Spleen (tissue), 13 donors: ENCODE measurements at places on chromosomes 6 and 20. TPM values are rescaled to one million over a fixed set of nuclear protein-coding genes. Genes with fewer than 3 reads are reported as not detected.
A peak's percentile ranks its signal among the peaks of the same experiment; 100 is the strongest.

MOXD1 gene
- 9.9 TPM for total RNA-seq

GCLC gene
- 39.7 TPM for total RNA-seq

POM121L2 gene
- total RNA-seq = not detected

RIPPLY2 gene
- not detected for total RNA-seq

BIRC7 gene
- 0.52 TPM for total RNA-seq

GRCh38 chr20:6490849-6491248, 276.6 kb upstream of the BMP2 start:
- DNase-seq = no peak
- no peaks in the 10 kb centered on the region for H3K4me1 ChIP-seq
- no peak overlapping the region for H3K27ac ChIP-seq

- H3K4me3 ChIP-seq = no peak overlapping the region
- no peaks in the 10 kb centered on the region for H3K36me3 ChIP-seq
- H3K27me3 ChIP-seq = no peaks in the 10 kb centered on the region
- DNase-seq = no peak
- H3K4me1 ChIP-seq = peaks cover 91% of the 10 kb centered on the region
These were observed 21.4 kb downstream of the JARID2 start for GRCh38 chr6:15267221-15267620.

GRCh38 chr6:65979120-65979519, 272.1 kb upstream of the EYS start:
- H3K4me1 ChIP-seq = no peaks in the 10 kb centered on the region
- no peak overlapping the region for H3K4me3 ChIP-seq
- DNase-seq = no peak
- H3K27me3 ChIP-seq = no peaks in the 10 kb centered on the region

- DNase-seq = peak; percentile 84
- no peak overlapping the region for H3K4me3 ChIP-seq
- H3K36me3 ChIP-seq = no peaks in the 10 kb centered on the region
These were observed 542.3 kb downstream of the QKI start for GRCh38 chr6:163956571-163957407.

GRCh38 chr6:135209803-135210202, 28.7 kb downstream of the MYB start:
- H3K4me3 ChIP-seq = no peak overlapping the region
- no peaks in the 10 kb centered on the region for H3K36me3 ChIP-seq
- no peak for DNase-seq
- peaks cover 12% of the 10 kb centered on the region for H3K4me1 ChIP-seq

DNA sequence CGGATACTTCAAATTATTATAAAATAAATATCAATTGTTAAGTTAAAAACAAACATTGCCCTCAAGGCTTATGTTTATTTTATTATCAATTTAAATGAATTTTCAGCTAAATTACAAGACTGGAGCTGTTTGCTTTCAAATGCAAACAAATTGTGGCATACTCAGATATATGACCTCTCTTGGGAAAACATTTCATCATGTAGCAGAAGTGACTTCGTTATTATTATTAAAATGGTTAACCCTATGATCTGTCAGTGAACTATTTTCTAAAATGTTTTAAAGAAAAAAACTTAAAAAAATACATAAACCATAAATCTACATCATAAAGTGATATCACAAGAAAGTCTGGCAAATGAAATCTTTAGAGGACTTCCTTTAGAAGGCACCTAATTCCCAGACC, 72.5 kb downstream of the MAN1A1 start:
- H3K36me3 ChIP-seq = peaks cover 13% of the 10 kb centered on the region
- no peak overlapping the region for H3K4me3 ChIP-seq
- H3K27me3 ChIP-seq = no peaks in the 10 kb centered on the region
- no peak for DNase-seq
- H3K27ac ChIP-seq = no peak overlapping the region

- H3K27ac ChIP-seq = peak overlapping the region; percentile 96
- H3K4me3 ChIP-seq = no peak overlapping the region
- H3K27me3 ChIP-seq = no peaks in the 10 kb centered on the region
- no peak for DNase-seq
- peaks cover 11% of the 10 kb centered on the region for H3K4me1 ChIP-seq
- peaks cover 90% of the 10 kb centered on the region for H3K36me3 ChIP-seq
These were observed 77.5 kb downstream of the FKBP5 start for GRCh38 chr6:35611240-35611639.

- DNase-seq = peak; percentile 81
- H3K4me3 ChIP-seq = peak overlapping the region; percentile 3
- H3K36me3 ChIP-seq = no peaks in the 10 kb centered on the region
These were observed 625.4 kb downstream of the QKI start for GRCh38 chr6:164039954-164040375.

DNA sequence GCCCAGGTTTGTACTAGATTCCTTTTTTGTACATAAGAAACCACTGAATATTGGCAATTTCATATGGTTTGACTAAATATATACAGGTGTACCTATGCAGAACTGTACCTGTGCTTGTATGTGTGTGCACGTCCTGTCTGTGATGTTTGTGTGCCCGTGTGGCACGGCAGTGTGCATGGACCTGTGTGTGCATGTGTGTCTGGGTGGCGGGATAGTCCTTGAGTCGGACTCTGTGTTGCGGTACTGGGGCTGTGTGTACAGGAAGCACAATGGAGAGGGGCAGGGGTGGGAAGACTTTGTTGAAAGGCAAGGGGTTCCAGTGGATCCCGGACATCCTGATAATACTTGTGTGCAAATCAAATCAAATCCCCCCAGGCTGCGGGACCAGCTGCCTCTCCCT, 3.4 kb upstream of the FAM83C start:
- H3K4me3 ChIP-seq = no peak overlapping the region
- H3K27me3 ChIP-seq = no peaks in the 10 kb centered on the region
- H3K36me3 ChIP-seq = no peaks in the 10 kb centered on the region
- DNase-seq = peak; percentile 30
- H3K27ac ChIP-seq = no peak overlapping the region

GRCh38 chr6:82040405-82041221, 206.9 kb downstream of the IBTK start:
- H3K27me3 ChIP-seq = no peaks in the 10 kb centered on the region
- no peak overlapping the region for H3K4me3 ChIP-seq
- DNase-seq = no peak

- H3K27ac ChIP-seq = peak overlapping the region; percentile 96
- peaks cover 42% of the 10 kb centered on the region for H3K4me1 ChIP-seq
- no peaks in the 10 kb centered on the region for H3K36me3 ChIP-seq
- no peaks in the 10 kb centered on the region for H3K27me3 ChIP-seq
- peak; percentile 76 for DNase-seq
These were observed 153.0 kb downstream of the BCAS1 start for GRCh38 chr20:53917145-53918019.

DNA sequence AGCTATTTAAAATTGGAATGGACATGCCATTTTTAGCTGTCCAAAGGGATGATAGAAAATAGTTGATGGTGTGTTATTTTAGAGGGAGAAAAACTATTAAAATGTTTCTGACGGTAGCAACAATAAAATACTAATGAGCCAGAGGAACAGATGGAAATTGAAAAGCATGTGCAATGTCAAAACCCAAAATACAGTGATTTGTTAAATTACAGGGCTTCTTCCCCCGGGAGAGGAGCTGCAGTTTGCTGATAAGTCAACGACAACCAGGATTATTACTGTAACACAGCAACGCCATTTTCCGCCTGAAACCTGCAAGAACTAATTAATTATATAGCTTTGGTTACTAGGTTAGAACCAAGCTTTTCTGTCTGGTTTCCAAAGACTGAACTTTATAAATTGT, 179.6 kb upstream of the SPTLC3 start:
- no peak overlapping the region for H3K4me3 ChIP-seq
- no peaks in the 10 kb centered on the region for H3K27me3 ChIP-seq
- H3K36me3 ChIP-seq = no peaks in the 10 kb centered on the region
- DNase-seq = no peak

DNA sequence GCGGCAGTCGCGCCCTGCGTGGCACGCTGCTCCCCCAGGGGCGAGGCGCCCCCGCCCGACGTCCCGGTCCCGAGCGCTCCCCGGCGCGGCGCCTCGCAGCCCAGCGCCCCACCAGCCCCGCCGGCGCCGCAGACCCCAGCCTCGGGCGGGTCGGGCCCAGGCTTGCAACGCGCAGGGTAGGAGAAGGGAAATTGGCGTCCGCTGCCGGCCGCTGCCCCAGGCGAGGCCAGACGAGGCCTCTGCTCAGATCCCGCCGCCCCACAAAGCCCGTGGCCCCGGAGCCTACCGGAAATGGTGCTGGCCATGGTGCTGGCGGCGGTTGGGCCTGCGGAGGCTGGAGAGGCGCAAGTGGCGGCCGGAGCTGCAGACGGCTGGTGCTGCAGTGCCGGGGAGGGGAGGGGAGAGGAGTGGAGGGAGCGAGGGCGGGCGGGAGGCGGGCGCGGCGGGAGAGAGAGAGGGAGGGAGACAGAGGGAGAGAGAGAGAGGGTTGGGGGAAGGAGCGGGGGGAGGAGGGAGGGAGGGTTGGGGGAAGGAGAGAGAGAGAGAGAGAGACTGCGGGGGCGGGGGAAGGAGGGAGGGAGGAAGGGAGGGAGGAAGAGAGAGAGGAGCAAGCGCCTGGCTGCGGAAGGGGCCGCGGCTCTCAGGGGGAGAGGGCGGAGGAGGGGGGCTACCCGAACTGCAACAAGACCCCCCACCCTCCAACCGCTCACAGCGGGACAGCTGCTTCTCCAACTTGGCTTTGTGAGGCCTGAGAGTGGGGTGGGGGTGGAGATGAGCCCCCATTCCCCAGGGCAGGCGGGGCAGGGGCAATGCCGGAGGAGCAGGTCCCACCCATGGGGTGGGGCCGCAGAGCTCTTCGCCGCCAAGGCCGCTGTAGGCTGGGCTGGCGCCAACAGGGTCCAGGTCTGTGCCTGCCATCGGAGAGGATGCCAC, at the start of gene STMN3:
Gene STMN3, minus strand, starts transcription at position 384 of the 933 bp plus-strand sequence. Its CDS starts 79 bp downstream, at position 305.
- peaks cover 39% of the 10 kb centered on the region for H3K27me3 ChIP-seq
- peaks cover 22% of the 10 kb centered on the region for H3K4me1 ChIP-seq
- peak within 1 kb of the TSS; percentile 4 for H3K27ac ChIP-seq
- H3K36me3 ChIP-seq = no peaks in the 10 kb centered on the region
- peak; percentile 92 for DNase-seq

- H3K4me3 ChIP-seq = no peak overlapping the region
- no peaks in the 10 kb centered on the region for H3K27me3 ChIP-seq
- H3K4me1 ChIP-seq = peaks cover 3% of the 10 kb centered on the region
- peaks cover 61% of the 10 kb centered on the region for H3K36me3 ChIP-seq
- no peak overlapping the region for H3K27ac ChIP-seq
These were observed 136.3 kb downstream of the PREX1 start for GRCh38 chr20:48691523-48691922.

- H3K27ac ChIP-seq = no peak overlapping the region
- peaks cover 61% of the 10 kb centered on the region for H3K36me3 ChIP-seq
- H3K4me1 ChIP-seq = no peaks in the 10 kb centered on the region
- H3K27me3 ChIP-seq = no peaks in the 10 kb centered on the region
These were observed 29.4 kb downstream of the PHIP start for GRCh38 chr6:79048611-79049010.

DNA sequence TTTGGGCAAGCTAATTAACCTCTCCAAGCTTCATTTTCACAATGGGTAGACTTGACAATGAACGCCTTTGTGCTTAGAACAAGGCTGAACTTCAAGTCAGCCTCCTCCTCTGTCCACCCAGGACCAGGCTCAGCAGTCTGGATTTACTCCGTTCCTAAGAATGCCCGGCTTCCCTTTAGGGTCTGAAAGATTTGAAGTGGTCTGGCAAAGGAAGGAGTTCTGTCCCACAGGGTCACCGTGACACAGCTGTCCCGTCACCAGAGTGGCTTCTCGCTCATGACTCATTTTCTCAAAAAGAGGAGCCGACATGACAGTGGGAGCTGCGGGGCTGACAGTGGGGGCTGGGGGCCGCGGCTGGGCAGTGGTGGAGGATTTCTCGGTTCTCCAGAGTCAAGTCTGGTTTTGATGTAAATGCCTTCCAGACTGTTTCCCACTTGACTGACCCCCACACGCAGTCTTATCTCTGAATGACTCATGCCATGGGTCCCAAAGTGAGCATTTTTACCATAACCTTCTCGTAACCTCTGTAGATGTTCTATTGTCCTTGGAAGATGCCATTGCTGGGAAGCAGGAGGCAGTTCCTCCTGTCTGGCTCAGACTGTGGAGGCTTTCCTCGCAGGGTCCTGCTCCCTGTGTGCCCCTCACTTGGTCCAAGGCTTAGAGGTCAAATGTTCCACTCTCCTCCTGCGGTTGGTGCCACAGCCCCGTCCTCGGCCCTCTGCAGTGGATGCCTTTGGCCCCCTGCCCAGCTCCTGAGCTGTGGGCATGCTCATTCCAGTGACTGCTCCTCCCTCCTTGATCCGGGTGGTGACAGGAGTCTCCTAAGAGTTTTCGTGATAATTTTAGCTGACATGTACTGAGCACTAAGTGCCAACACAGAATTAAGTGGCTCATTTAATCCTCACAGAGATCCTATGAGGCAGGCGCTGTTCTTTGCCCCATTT, 253.1 kb downstream of the FNDC1 start:
- H3K27ac ChIP-seq = no peak overlapping the region
- H3K4me1 ChIP-seq = no peaks in the 10 kb centered on the region
- no peaks in the 10 kb centered on the region for H3K36me3 ChIP-seq

GRCh38 chr6:108837236-108837971, 10.8 kb upstream of the ARMC2 start:
- H3K27ac ChIP-seq = peak overlapping the region; percentile 38
- no peak for DNase-seq
- H3K4me1 ChIP-seq = peaks cover 12% of the 10 kb centered on the region

- no peaks in the 10 kb centered on the region for H3K27me3 ChIP-seq
- H3K4me3 ChIP-seq = no peak overlapping the region
- DNase-seq = no peak
- no peaks in the 10 kb centered on the region for H3K36me3 ChIP-seq
- H3K27ac ChIP-seq = no peak overlapping the region
- no peaks in the 10 kb centered on the region for H3K4me1 ChIP-seq
These were observed 84.9 kb upstream of the SIM1 start for GRCh38 chr6:100549406-100550167.

DNA sequence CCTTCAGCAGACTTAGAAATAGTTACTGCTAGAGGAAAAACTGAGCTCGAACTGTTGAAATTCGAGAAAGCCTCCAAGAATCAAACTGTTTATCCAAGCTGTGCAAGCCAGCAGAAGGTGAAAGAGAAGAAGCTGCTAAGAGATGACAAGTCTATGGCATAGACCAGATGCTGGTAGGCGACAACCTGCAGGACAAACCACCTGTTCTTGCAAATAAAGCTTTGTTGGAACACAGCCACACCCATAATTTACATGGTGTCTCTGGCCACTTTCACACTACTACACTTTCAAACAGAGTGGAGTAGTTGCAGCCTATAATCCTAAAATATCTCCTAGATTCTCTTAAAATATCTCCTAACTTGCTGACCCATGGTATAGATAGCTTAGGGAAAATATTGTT, 33.3 kb downstream of the TNFRSF21 start:
- H3K27me3 ChIP-seq = no peaks in the 10 kb centered on the region
- H3K27ac ChIP-seq = no peak overlapping the region
- no peaks in the 10 kb centered on the region for H3K36me3 ChIP-seq
- H3K4me1 ChIP-seq = no peaks in the 10 kb centered on the region
- DNase-seq = no peak
- H3K4me3 ChIP-seq = no peak overlapping the region

DNA sequence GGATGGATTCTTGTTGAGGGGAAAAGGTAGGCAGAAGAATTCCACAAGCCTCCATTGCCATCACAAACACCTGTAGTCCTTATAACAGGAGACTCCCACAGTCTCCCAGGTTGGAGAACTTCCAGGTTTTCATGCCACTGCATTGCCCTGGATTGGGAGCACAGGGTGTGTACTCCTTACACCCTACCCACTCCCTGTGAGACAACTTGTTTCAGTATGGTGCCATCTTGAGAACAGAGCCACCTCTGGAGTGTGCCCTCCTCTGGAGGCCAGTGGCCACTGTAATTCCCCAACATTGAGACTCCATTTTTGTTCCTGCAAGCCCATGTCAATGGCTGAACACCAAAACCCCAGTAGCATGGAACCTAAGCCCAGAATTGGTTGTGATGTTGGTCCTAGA, 123.5 kb upstream of the LAMA2 start:
- no peak for DNase-seq
- no peaks in the 10 kb centered on the region for H3K27me3 ChIP-seq
- H3K4me3 ChIP-seq = no peak overlapping the region
- H3K36me3 ChIP-seq = no peaks in the 10 kb centered on the region
